ENCODE measurements at places on chromosomes 12 and 14. TPM values are rescaled to one million over a fixed set of nuclear protein-coding genes. Genes with fewer than 3 reads are reported as not detected.

Gene GDF3
- 0.30 TPM for total RNA-seq

Gene RBP5
- 1.1 TPM for total RNA-seq

Gene TMEM260
- total RNA-seq = 23.8 TPM

Gene KRT5
- total RNA-seq = 0.65 TPM

Gene TMPRSS12
- total RNA-seq = not detected

Gene GDF11
- 3.8 TPM for total RNA-seq

Gene FOXM1
- 3.2 TPM for total RNA-seq

DNA sequence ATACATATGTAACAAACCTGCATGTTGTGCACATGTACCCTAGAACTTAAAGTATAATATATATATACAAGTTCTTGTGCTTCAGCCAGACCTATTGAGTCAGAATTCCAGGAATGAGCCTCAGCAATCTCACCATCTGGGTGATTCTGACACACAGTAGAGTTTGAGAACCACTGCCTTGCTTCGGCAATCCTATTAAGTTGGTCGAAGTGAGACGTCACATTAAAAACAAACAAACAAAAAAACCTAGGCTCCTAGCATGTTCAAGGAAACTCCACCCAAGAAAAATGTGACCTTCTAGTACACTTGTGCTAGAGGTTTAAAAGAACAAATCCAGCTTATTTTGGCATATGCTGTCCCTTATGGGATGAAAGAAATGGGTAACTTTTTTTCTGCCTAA, 115.8 kb downstream of the SINHCAF start:
- no peak overlapping the region for H3K27ac ChIP-seq
- no peak for DNase-seq

DNA sequence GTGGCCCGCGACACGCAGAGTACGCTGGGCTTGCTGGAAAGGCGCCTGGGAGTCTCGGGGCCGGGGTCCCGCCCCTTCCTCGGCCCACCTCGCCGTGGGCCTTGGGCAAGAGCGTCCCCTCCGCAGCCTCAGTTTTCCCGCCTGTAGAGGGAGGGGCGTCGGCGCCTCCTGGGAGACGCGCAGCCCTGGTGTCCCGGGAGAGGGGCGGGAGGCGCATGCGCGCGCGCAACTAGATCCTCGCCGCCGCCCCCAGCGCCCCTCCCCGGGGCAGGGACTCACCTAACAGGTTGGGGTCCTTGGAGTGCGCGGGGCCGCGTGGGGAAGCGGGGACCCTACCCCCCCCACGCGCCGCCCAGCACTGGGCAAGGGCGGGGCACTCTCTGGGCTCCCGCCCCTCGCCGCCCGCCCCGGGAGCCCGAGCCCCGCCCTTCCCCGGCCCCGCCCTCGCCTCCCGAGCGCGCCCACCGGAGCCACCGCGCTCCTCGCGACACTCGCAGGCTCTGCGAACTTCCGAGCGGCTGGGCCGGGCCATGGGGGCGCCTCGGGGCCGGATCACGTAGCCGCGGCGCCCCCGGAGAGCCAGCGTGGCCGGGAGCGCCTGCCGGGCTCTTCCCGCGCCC, at the start of gene KIF26A:
KIF26A (plus strand) TSS at position 490 of the 620 bp plus-strand sequence. CDS start 136 bp downstream, outside the sequence.
- peaks cover 64% of the 10 kb centered on the region for H3K27me3 ChIP-seq
- peak within 1 kb of the TSS; percentile 62 for H3K4me3 ChIP-seq
- peak within 1 kb of the TSS; percentile 18 for H3K27ac ChIP-seq
- peaks cover 29% of the 10 kb centered on the region for H3K4me1 ChIP-seq
- peak; percentile 44 for DNase-seq

GRCh38 chr14:49796025-49796424, 28.1 kb downstream of the KLHDC2 start:
- H3K36me3 ChIP-seq = peaks cover 99% of the 10 kb centered on the region
- H3K4me3 ChIP-seq = no peak overlapping the region
- no peaks in the 10 kb centered on the region for H3K27me3 ChIP-seq
- no peaks in the 10 kb centered on the region for H3K4me1 ChIP-seq
- H3K27ac ChIP-seq = no peak overlapping the region

- DNase-seq = no peak
- peaks cover 10% of the 10 kb centered on the region for H3K4me1 ChIP-seq
- H3K4me3 ChIP-seq = no peak overlapping the region
- H3K27ac ChIP-seq = no peak overlapping the region
- peaks cover 69% of the 10 kb centered on the region for H3K27me3 ChIP-seq
Measured at GRCh38 chr12:113060336-113060960, 3.9 kb downstream of the DTX1 start.

DNA sequence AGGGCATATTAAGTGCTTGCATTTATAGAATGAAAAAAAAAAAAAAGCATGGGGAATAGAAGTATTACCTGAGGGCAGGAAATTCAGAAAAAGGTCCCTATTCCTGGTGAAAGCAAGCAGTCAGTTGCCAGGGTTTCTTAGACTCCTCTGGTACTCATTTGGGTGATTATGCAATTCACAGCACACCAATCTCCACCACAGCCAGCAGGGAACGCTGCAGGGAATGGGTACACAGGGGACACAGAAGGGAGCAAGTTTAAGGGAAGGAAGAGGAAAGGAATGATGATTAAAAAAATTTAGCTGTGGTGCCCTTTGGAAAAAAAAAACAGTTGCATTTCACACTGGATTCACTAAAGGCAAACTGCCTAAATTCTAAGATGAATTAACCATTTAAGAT, 14.2 kb downstream of the BLTP3B start:
- no peak overlapping the region for H3K4me3 ChIP-seq
- H3K4me1 ChIP-seq = peaks cover 45% of the 10 kb centered on the region
- no peaks in the 10 kb centered on the region for H3K27me3 ChIP-seq
- H3K36me3 ChIP-seq = no peaks in the 10 kb centered on the region
- peak overlapping the region; percentile 37 for H3K27ac ChIP-seq
- DNase-seq = no peak

DNA sequence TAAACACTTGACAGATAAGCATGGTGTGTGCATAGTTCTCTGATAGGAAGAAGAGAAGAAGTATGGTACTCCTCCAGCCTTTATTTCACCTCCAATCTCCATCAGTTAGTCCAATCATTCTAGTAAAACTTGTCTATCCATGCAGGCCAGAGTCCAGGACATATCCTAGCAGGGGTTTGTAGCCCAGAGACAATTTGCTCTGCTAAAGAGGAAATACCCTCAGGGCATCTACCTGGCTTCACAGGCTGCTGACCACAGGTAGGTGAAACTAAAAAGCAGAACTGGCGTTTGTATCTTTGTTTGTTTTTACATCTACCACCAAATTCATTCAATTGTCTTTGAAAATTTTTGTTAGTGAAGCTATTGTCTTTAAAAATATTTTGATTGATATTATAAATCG, 717.6 kb downstream of the FSCB start:
- H3K27ac ChIP-seq = no peak overlapping the region
- no peaks in the 10 kb centered on the region for H3K4me1 ChIP-seq
- no peaks in the 10 kb centered on the region for H3K36me3 ChIP-seq
- no peak for DNase-seq
- no peaks in the 10 kb centered on the region for H3K27me3 ChIP-seq
- H3K4me3 ChIP-seq = no peak overlapping the region

DNA sequence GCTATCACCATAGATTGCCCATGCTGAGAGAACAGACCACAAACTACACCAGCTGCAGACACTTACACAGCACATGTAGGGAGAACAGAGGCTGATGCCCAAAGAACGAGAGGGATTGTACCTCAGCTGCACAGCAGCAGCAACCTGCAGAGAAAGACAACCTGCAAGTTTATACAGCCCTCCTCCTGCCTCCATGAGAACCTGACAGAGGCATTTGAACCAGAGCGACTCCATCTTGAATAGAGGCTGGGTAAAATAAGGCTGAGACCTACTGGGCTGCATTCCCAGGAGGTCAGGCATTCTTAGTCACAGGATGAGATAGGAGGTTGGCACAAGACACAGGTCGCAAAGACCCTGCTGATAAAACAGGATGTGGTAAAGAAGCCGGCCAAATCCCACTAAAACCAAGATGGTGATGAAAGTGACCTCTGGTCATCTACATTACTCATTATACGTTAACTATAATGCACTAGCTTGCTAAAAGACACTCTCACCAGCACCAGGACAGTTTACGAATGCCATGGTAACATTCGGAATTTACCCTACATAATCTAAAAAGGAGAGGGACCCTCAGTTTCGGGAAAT, 262.4 kb upstream of the HMGA2 start:
- no peaks in the 10 kb centered on the region for H3K4me1 ChIP-seq
- no peak overlapping the region for H3K27ac ChIP-seq
- no peaks in the 10 kb centered on the region for H3K27me3 ChIP-seq
- H3K36me3 ChIP-seq = no peaks in the 10 kb centered on the region
- H3K4me3 ChIP-seq = no peak overlapping the region

DNA sequence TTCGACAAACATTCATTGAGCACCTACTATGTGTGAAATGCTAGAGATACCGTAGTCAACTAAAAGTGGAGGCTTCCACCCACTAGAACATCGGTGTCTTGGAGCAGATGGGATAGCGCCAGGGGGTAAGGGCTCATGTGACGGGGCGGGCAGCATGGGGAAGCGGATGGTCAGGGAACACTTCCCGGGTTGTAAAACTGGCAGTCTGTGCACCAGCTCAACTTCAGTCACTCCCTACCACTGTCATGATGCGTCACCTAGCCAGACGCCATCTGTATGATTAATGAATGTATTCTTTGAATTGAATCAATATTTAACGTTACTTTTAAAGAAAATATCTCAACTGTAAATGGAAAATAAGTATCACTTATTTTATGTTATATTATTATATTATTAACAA, 93.5 kb downstream of the PIWIL1 start:
- H3K4me3 ChIP-seq = no peak overlapping the region
- no peaks in the 10 kb centered on the region for H3K4me1 ChIP-seq
- no peak for DNase-seq

GRCh38 chr14:71229875-71230274, 322.6 kb downstream of the PCNX1 start:
- no peaks in the 10 kb centered on the region for H3K4me1 ChIP-seq
- no peaks in the 10 kb centered on the region for H3K27me3 ChIP-seq
- no peak overlapping the region for H3K27ac ChIP-seq
- no peaks in the 10 kb centered on the region for H3K36me3 ChIP-seq

DNA sequence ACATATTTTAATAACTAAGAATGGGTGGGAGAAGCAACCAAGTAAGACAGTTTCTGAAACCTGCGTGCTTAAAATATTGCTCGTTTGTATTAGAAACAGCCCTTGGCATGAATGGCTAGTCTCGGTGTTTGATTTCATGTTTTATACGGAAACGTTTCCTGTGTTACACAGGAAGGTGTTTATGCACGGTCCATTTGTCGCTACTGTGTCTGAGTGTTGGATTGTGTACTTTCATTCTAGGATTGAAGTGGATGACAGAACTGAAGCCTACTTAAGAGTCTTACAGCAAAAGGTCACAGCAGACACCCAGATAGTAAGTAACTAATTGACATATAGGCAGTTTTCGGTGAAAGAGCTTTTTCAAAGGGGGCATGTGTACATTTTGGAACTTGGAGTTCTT, 19.6 kb downstream of the PIWIL1 start:
- no peaks in the 10 kb centered on the region for H3K4me1 ChIP-seq
- no peak for DNase-seq
- H3K4me3 ChIP-seq = no peak overlapping the region

GRCh38 chr12:111034083-111034885, 113.9 kb upstream of the MYL2 start:
- no peaks in the 10 kb centered on the region for H3K36me3 ChIP-seq
- H3K4me1 ChIP-seq = no peaks in the 10 kb centered on the region
- H3K27ac ChIP-seq = no peak within 1 kb of the TSS
- no peak within 1 kb of the TSS for H3K4me3 ChIP-seq
- peaks cover 87% of the 10 kb centered on the region for H3K27me3 ChIP-seq
- DNase-seq = no peak

- no peak for DNase-seq
- H3K4me3 ChIP-seq = no peak overlapping the region
- no peaks in the 10 kb centered on the region for H3K36me3 ChIP-seq
- no peak overlapping the region for H3K27ac ChIP-seq
- no peaks in the 10 kb centered on the region for H3K4me1 ChIP-seq
- no peaks in the 10 kb centered on the region for H3K27me3 ChIP-seq
Measured at GRCh38 chr12:18646286-18646890, 91.4 kb downstream of the PLCZ1 start.

DNA sequence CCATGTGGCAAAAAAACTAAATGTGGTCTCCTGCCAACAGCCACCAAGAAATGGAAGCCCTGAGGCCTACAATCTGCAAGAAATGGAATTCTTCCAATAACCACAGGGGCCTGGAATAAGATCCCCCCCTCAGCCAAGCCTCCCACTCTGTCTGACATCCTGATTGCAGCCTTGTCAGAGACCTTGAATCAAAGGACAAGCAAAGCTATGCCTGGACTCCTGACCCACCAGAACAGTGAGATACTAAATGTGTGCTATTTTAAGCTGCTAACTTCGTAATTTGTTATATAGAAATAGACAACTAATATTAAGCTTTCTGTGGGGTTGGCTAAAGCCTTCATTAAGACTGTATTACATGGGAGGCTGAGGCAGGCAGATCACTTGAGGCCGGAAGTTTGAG, 77.7 kb downstream of the TBX5 start:
- H3K4me3 ChIP-seq = no peak overlapping the region
- H3K36me3 ChIP-seq = no peaks in the 10 kb centered on the region
- H3K4me1 ChIP-seq = no peaks in the 10 kb centered on the region
- no peak overlapping the region for H3K27ac ChIP-seq
- no peak for DNase-seq

- no peaks in the 10 kb centered on the region for H3K27me3 ChIP-seq
- H3K36me3 ChIP-seq = no peaks in the 10 kb centered on the region
- H3K4me3 ChIP-seq = no peak overlapping the region
- no peak for DNase-seq
- no peak overlapping the region for H3K27ac ChIP-seq
Measured at GRCh38 chr12:18653465-18653864, 84.3 kb downstream of the PLCZ1 start.

DNA sequence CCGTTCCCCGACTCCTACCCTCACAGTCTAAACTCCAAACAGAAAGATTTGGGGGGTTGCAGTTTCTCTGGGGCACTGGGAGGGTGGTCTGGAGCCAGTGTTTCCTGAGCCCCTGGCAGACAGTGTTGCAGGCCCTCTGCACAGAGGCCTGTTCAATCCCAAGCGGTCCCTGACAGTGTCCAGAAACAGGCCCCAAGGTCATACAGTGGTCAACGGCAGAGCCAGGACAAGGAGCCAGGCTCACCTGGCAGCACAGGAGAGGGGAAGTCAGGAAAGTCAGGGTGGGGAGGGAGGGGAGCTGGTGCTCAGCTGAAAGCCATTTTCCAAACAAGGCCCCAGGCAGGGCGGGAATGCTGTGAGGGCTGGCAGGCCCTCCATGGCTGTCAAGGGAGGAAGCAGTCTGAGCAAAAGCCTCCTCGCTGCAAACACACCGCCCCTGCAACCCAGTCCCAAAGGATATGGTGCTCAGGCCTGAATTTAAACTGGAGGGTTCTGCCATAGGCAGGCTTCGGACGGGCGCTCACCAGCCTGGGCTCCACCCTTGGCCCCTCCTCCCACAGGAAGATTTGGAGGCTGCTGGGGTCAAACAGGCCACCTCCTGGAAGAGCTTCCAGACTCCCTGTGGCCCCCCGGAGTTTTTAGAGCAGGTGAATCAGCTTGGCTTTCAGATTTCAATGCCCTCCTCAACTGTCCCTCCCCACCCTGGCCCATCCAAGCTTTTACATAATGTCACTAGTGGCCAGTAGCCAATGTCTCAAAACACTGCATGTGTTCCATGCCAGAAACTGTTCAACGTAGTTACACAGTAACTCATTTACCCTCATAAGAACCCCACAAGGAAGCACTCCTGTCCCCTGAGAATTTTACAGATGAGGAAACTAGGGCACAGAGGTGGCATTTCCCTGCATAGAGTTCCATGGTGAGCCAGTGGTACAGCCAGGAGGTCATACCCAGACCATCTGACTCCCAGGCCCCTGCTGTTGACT, 41.5 kb downstream of the CHGA start:
- no peak for DNase-seq
- H3K27ac ChIP-seq = peak overlapping the region; percentile 4
- H3K4me3 ChIP-seq = no peak overlapping the region
- peaks cover 16% of the 10 kb centered on the region for H3K4me1 ChIP-seq
- peaks cover 18% of the 10 kb centered on the region for H3K36me3 ChIP-seq
